ENCODE measurements at places on chromosomes 12 and 14.

DNA sequence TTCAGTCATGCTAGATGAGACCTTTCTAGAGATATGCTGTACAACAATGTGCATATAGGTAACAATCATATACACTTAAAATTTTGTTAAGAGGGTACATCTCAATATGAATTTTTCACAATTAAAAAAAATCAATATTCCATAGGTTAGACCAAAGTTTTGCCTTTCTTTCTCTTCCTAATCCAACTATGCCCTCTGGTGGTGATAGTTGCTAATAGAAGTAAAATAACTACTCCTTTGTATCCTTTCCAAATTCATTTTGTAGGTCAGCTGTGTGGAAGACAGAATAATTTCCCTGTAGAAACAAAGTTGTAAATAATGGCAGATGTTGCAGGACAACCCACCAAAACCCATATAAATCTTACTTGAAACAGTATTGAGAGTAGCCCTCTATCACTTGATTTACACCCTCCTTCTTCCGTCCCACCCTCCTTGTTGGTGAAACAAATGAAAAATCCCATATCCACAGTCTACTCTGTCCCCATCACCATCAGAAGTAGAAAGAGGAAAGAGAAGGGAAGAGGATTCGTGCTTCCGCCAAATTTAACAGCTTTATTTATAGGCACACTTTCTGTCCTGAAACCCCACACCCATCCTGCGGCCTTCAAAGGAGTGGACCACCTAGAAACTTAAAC is 34.2 kb upstream of the KICS2 start:
- DNase-seq: peak; percentile 64

GRCh38 chr14:105375635-105376057 is 22.7 kb upstream of the TEX22 start:
- DNase-seq: no peak

DNA sequence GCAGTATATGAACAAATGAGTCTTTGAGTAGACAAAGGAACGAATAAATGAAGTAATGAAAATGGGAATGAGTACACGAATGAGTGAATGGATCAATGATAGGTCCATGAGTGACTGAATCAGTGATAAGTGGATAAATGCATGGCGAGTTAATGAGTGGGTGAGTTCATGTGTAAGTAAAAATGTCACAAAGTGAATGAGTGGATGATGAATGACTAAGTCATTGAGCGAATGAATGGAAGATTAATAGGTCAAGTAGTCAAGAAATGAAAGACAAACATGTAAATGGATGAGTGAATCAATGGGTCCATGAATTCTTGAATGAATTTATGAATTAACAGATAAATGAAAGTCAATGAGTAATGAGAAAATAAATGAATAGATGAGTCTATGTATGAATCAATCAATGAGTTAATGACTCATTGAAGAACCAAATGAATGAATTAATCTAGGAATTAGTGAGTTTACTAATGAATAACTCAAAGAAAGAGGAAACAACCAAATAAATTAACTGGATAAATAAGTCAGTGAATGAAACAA is 97.3 kb upstream of the RTL1 start:
- DNase-seq: no peak

DNA sequence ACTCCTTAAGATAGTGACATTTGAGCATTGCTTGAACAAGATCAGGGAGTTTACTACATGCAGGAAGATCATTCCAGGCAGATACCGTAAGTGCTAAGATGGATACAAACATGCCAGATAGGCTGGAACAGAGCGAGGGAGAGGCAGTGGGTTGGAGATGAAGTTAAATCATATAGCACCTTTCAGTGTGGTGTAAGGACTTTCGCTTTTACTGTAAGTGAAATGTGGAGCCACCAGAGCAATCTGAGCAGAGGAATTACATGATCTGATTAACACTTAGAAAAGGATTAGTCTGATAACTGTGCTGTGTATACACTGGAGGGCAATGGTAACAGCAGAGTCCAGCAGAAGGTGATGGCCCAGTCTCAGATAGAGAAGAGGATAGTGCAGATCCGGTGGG is 163.0 kb upstream of the SSTR1 start:
- no peak for DNase-seq

DNA sequence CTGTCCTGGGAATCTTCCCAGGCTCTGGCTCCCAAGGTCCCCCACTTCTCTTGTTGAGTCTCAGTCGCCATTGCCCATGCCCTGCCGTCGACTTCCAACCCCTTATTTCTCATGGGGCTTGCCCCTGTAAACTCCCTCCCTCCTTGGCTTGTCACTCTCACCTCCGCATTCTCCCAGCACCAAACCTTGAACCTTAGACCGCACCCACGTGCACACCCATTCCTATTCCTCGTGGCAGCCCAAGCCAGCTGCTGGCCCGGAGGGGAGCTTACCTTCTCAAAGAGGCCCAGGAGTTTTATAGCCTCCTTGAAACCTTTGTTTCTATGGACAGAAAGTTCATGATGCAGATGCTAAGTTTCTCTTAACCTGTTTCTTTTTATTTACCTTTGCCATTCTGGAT is 4.6 kb downstream of the JDP2 start:
- DNase-seq: no peak

GRCh38 chr14:73287071-73287470 is 49.8 kb downstream of the PAPLN start:
- DNase-seq: no peak

GRCh38 chr14:99995700-99996356 is 69.4 kb upstream of the EVL start:
- DNase-seq: peak; percentile 65

DNA sequence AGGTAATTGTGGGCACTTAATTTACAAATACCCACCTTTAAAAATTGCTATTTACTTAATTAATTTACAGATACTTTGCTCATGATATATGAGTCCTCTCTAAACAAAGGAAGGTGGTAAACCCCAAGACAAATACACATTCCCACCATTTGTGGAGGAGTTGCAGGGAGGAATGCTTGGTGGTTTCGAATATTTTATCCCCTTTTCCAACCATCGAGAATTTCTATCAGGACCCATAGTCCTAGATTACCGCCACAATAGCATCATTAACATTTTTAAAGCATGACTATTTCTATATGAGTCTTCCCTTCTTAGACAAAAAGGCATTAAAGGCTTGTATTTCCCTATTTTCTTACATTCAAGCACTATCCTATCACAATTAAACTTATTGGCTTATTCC is 34.2 kb upstream of the PLEKHA5 start:
- no peak for DNase-seq

DNA sequence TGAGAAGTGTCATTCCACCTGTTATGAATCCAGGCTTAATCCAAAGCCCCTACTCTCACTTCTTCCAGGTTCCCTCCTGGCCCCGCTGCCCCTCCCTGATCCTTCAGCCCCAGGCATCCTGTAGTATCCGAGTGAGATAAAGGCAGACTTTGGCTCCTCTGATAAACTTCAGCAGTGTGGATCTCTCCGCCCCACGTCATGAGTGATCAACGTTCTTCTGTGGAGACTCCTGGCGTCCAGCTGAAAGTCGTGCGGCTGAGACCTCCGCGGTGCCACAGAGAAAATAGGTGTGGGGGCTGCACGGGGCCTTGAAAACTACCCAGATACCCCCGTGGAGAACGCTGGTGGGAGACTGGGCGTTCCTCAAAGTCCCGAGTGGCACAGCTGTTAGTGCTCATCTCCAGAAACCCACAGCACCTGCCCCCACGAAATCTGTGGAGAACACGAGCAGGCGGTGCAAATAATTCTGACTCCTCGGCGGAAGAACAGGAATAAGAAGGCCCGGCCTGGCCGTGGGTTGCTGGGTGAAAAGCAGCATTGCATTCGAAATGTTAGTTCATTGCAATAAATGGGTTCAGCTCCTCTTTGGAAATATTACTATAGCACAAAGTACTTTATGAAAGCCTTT is 180.0 kb upstream of the RGS6 start:
- no peak for DNase-seq

DNA sequence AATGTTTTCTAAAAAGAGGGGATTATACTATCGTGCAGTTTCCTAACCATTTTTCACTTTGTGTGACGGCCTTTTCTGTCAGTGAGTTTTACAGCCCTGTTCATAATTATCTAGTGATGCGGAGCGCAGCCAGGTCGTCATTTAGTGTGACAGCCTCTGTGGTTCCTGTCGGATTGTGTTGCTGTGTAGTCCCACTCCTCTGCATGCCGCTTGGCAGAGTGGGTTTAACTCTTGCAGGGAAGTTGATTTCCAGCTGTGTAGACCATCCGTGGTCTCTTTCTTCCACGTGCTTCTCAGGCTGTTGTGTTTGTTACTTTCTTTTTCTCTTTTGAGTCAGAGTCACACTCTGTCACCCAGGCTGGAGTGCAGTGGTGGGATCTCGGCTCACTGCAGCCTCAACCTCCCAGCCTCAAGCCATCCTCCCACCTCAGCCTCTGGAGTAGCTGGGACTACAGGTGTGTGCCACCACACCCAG is 8.6 kb downstream of the RAN start:
- no peak for DNase-seq

DNA sequence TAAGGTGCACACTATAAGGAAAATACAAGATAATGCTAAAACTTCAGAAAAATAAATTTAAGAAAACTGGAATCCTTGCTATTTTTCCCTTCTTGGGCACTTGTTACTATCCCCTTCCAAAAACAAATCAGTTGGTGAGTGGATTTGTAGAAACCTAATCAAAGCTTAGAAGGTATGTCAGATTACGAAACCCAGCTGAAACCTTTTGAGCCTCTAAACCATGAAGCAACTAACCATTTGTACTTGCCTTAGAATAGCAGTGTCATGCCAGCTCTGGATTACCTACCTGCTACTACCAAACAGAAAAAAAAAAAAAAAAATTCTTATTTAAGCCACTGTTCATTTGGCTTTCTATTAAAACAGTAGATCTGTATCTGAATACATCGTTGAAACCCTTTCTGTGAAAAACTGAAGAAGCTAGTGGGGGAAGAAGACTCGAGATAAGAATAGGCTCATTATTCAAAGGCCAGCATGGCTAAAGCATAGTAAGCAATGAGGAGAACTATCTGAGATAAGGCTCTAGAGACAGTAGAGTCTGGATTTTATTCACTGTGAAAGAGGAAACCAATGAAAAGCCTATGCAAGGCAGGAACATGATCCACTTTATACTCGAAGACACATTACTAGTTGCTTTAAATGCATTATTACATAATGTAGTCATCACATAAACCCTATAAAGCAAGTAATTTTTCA is 30.2 kb downstream of the OSBPL8 start:
- peak; percentile 28 for DNase-seq

DNA sequence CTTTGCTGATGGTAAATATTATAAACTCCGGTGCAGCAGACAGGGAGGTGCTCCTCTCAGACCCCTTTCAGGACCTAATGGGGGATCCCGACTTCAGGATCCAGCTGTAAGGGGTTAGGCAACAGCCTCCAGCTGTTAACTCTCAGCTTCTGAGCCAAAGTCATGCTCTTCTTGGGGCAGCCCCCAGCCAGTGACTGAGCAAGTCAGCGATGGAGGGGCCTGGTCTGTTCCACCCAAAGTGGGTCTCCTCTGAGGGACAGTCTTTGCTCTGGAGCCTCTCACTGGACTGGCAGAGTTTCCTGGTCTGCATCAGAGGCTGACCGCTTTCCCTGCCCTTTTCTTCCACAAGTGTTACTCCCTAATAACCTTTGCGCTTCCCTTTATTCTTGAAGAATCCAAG is 184.2 kb upstream of the DIO3 start:
- no peak for DNase-seq

GRCh38 chr14:77265561-77266335 is 5.3 kb downstream of the NGB start:
- no peak for DNase-seq

DNA sequence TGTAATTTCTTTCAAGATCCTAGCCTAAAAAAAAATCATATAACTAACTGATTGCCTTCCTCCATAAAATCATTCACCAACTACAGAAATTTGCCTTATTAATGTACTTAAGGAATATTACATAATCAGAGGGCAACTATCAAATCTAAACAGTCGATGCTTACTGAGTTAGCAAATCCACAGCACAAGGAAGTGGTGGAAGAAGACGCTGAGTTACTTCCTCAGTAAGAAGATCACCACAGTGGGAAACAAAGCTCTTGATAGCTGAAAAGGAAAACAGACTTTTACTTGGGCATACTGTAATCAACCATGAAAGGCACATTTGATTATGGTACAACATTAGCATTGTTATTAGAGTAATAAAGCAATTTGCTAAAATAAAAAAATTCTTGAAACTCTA is 48.7 kb downstream of the HEATR5A start:
- no peak for DNase-seq

- no peak for DNase-seq
These were observed 13.1 kb upstream of the ANKS1B start for GRCh38 chr12:99997806-99998205.

GRCh38 chr12:71626768-71627167 is 36.9 kb downstream of the ZFC3H1 start:
- DNase-seq: no peak

- DNase-seq: no peak
These were observed 114.3 kb downstream of the NPAS3 start for GRCh38 chr14:33052943-33053342.

Data from Caco-2 (cell line).